GM12878 (cell line): ENCODE measurements at places on chromosomes 1 and 21. TPM values are rescaled to one million over a fixed set of nuclear protein-coding genes. Genes with fewer than 3 reads are reported as not detected.

DNA sequence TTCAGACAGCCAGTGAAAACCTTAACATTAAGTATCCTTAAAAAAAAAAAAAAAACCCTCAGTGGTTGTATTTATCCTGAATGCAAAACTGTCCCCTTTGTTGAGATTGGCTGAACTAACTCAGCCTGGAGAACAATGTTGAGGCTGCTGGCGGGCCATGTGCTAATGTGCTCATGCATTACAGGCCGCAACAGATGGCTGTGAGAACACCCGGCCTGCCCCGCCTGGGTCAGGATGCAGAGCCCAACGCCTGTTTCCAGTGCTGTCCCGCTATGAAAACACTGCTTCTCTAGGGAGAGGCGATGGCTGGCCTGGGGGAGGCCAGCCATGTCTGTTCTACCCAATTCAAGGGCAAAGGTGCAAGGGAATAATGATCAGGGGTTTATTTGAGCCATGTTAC is 13.8 kb downstream of the OLIG2 start:
- DNase-seq, result no peak

The LDLRAD1 gene
- not detected in 2 replicates for total RNA-seq

DNA sequence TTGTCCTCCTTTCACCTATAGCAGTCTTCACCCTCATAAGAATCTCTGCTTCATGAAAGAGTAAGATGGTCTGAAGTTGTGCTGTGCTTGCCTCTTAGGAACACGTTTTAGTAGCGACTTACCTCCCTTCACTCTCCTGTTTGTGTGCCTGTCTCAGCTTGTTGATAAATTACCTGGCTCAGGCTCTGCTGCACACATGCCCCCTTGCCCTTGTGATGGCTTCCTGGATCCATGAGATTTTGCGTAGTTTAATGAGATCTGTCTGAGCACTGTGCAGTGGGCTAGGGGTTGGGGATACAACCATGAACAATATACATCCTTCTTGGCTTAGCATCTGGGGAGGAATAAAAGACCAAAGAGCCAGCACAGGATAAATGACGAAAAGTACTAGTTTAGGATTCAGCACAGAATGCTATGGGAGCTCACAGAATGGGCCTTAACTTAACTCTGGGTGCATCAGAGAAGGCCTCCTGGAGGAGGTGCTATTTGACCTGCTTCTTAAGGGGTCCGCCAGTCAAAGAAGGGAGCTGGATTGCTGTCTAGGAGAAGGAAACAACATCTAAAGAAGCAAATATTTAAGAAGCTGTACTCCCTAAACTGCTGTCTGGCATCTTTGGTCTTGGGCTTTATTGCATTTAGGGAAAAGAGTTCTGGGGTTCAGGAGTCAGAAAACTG is 175.7 kb upstream of the PLXNA2 start:
- DNase-seq, result no peak

- DNase-seq, result no peak
These were observed 89.5 kb downstream of the SCMH1 start for GRCh38 chr1:41152622-41153044.

The NTRK1 gene
- total RNA-seq, result 0.19 TPM in 1 of 2 replicates, not detected in the other

GRCh38 chr1:179036844-179037465 is 11.3 kb downstream of the FAM20B start:
- peak; percentile 43 for DNase-seq

The KAZN gene
- 4.0 and 4.7 TPM in 2 replicates for total RNA-seq

DNA sequence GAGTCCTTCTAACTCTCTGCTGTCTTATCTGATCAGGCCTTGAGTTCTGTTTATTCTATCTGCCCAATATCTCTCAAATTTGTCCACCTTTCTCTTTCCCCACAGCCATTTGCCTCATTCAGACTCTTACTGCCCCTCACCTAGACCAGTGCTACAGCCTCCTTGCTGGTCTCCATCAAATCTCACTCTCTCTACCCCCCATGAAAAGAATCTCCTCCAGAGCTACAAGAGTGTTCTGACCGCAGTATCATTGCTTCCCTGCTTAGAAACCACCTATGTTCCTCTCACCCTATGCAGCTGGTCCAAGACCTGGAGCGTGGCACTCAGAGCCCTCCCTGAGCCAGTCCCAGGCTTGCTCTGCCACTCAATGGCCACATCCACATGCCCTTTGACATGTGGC is 231.0 kb upstream of the JUN start:
- DNase-seq, result no peak

GRCh38 chr1:41582004-41582325 is 97.5 kb upstream of the EDN2 start:
- DNase-seq, result no peak

DNA sequence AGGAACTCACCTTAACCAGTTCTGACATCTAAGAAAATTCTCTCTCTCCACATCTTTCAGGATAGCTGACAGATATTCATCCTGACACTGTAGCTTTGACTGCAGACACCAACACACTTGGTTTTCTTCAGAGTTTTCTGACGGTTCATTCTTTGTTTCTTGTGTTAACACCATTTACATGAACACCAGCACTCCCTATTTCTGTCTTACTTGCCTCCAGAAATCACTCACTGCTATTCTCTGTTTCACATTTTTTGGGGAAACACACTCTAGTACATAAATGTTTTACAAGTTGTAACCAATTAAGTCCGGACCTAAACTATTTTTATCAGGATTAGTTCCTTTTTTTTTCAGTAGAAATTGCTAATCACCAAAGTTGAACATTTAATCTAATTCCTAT is 15.4 kb downstream of the FLVCR1 start:
- DNase-seq, result peak; percentile 77

DNA sequence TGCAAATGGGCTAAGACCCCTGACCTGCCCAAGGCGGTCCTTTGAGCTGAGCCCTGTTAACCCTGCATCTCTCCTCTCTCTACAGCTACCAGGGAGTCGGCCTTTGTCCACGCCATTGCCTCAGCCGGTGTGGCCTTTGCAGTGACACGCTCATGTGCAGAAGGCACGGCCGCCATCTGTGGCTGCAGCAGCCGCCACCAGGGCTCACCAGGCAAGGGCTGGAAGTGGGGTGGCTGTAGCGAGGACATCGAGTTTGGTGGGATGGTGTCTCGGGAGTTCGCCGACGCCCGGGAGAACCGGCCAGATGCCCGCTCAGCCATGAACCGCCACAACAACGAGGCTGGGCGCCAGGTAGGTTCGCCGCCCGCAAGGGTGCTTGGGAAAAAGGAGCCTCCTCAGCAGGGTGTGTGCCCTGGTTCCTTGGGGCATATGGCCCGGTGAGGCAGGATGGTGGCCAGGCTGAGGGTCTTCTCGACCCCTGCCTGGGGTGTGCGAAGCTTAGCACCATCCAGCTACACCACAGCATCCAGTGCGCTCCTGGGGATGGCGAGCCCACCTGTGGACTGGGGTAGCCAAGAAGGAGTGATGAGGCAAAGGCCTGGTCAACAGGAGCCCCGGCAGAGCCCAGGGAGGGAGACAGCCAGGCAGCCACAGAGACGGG is 31.8 kb upstream of the ARF1 start:
- DNase-seq, result no peak

- DNase-seq, result no peak
These were observed 67.6 kb downstream of the FHAD1 start for GRCh38 chr1:15314328-15315281.

GRCh38 chr1:150005606-150006005 is 4.9 kb downstream of the OTUD7B start:
- DNase-seq, result no peak

The DNTTIP2 gene
- total RNA-seq, result 61.9 and 65.6 TPM in 2 replicates
